Lung (tissue), 17 donors: ENCODE measurements at places on chromosomes 1 and 21. TPM values are rescaled to one million over a fixed set of nuclear protein-coding genes. Genes with fewer than 3 reads are reported as not detected.
A peak's percentile ranks its signal among the peaks of the same experiment; 100 is the strongest.

DNA sequence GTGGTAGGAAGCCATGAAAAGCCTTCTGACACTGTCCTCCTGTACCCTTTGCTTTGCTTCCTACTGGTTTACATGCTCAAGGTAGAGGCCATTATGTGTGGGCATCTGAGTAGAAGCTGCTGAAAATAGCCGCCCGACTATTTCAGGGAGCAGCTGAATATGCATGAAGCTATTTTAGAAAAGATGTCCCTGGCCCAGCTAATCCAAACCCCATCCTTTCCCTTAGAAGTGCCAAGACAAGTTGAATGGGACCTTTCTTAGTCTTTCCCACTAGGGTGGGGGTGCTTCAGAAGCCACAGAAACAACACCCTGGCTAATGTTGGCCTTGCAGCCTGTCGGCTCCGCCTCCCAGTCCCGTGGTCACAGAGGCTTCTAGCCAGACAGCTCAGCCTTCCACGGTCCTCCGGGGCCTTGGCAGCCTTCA is 205.1 kb upstream of the EDN2 start:
- peaks cover 4% of the 10 kb centered on the region for H3K4me1 ChIP-seq
- H3K27me3 ChIP-seq: no peaks in the 10 kb centered on the region
- no peak overlapping the region for H3K27ac ChIP-seq
- H3K4me3 ChIP-seq: no peak overlapping the region
- no peaks in the 10 kb centered on the region for H3K36me3 ChIP-seq

DNA sequence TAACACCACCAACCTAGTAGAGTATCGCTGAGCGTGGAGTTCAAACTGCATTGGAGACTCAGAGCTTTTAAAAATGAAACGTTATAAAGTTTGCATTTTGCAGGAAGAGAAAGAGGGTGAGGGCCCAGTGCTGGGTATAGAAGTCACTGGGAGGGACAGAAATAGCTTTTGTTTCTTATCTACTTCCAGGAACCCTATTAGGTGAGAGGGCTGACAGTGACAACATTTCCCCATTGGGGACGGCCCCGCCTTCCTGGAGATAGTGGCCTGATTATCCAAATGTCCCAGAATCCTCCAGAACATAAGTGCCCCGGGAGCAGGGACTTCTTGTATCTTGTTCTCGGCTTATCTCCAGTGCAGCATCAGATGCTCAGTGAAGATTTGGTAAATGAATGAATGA is 574.9 kb downstream of the PTPRU start:
- no peaks in the 10 kb centered on the region for H3K27me3 ChIP-seq
- H3K27ac ChIP-seq: no peak overlapping the region
- H3K4me3 ChIP-seq: no peak overlapping the region
- DNase-seq: no peak

DNA sequence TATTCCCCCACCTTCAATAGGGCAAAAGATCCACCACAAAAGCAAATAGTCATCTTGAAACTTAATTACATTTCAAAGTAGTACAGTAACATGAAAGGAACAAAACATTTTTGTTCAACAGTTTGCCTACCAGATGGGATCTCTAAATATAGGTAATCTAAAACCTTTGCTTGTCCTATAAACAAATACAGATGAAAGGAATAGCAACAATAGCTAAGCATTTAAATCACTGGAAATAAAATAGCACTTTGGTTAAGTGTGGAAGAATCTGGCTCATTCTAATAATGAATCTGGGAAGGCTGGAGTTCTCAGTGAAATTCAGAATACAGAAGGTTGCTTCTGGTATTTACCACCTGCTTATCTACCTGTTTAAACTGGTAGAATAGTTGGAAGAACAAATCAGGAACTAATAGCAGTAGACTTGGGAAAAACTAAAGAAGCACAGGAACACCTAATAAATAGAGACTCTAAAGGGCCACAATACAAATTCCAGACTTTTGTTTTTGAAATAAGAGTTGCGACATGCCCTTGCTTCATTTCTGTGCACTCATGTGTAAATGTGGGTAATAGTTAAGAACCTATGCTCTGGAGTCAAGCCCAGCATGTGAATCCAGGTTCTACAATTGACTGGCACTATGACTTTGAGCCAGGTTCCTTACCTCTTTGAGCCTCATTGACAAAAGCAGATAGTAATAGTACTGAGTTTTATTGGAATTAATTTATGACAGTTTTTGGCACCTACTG is 2.3 kb upstream of the LYPLAL1 start:
- H3K27me3 ChIP-seq: no peaks in the 10 kb centered on the region
- no peak overlapping the region for H3K27ac ChIP-seq
- no peaks in the 10 kb centered on the region for H3K36me3 ChIP-seq
- no peak overlapping the region for H3K4me3 ChIP-seq
- DNase-seq: peak; percentile 46
- H3K4me1 ChIP-seq: peaks cover 30% of the 10 kb centered on the region

- no peak overlapping the region for H3K4me3 ChIP-seq
- H3K4me1 ChIP-seq: no peaks in the 10 kb centered on the region
- H3K27me3 ChIP-seq: no peaks in the 10 kb centered on the region
- H3K36me3 ChIP-seq: no peaks in the 10 kb centered on the region
- DNase-seq: no peak
These were observed 23.3 kb upstream of the S100A7 start for GRCh38 chr1:153483776-153484175.

DNA sequence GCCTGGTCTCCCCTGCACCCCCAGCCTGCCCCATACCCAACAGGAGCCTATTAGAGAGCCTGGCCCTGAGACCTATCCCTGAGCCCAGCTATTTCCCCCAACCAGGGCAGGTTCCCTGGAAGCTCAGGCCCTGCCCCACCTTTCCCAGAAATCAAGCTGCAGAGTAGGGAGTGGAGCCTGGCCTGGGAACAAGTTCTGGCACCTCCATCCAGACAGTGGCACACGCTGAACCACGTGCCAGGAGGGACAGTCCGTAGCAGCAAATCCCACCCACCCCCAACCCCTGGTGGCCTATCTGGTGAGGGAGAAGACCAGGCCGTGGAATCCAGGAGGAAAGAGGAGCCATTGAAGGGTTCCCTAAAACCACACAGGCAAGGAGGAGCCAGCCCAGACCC is 22.6 kb downstream of the TNNT2 start:
- H3K4me1 ChIP-seq: peaks cover 8% of the 10 kb centered on the region
- H3K4me3 ChIP-seq: no peak overlapping the region
- DNase-seq: no peak
- no peaks in the 10 kb centered on the region for H3K36me3 ChIP-seq
- no peaks in the 10 kb centered on the region for H3K27me3 ChIP-seq
- H3K27ac ChIP-seq: no peak overlapping the region

The ZNF593OS gene
- total RNA-seq: not detected

DNA sequence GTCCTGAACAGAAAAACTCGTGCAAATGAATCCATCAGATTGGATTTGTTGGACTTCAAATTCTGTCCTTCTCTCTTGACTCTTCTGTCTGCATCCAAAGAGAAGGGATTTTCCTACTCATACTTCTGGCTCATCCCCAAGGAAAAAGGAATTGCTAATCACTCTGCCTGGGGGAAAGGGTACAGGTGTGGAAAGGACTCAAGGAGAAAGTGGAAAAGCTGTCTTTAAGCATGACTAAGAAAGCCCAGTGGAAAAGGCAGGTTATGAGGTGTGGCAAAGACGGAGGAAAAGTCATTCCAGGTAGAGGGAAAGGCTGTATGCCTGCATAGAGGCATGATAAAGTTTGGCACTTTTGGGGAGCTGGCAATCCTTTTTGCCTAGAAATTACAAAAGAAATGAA is 43.4 kb downstream of the PTGS2 start:
- DNase-seq: no peak
- no peaks in the 10 kb centered on the region for H3K4me1 ChIP-seq
- no peaks in the 10 kb centered on the region for H3K27me3 ChIP-seq
- no peak overlapping the region for H3K4me3 ChIP-seq

DNA sequence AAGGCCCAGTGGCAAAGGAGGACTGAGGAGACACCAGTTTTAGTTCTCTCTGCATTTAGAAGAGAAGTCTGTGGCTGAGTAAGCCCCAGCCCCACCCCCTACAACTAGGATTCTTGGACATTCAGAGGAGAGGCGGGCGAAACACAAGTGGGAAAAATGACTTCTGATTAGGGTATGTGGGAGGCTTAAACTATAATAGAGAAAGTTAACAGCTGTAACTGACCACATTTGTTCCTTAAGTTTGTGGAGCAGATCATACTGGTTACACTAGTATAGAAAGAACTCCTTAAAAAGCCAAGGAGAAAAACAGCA is 11.2 kb upstream of the TRIM33 start:
- no peaks in the 10 kb centered on the region for H3K36me3 ChIP-seq
- no peak overlapping the region for H3K4me3 ChIP-seq
- DNase-seq: no peak
- no peaks in the 10 kb centered on the region for H3K4me1 ChIP-seq
- H3K27ac ChIP-seq: no peak overlapping the region
- no peaks in the 10 kb centered on the region for H3K27me3 ChIP-seq

GRCh38 chr1:164557270-164557669 is 1.7 kb upstream of the PBX1 start:
- H3K4me3 ChIP-seq: no peak overlapping the region
- no peaks in the 10 kb centered on the region for H3K36me3 ChIP-seq
- H3K27me3 ChIP-seq: no peaks in the 10 kb centered on the region
- H3K27ac ChIP-seq: no peak overlapping the region

DNA sequence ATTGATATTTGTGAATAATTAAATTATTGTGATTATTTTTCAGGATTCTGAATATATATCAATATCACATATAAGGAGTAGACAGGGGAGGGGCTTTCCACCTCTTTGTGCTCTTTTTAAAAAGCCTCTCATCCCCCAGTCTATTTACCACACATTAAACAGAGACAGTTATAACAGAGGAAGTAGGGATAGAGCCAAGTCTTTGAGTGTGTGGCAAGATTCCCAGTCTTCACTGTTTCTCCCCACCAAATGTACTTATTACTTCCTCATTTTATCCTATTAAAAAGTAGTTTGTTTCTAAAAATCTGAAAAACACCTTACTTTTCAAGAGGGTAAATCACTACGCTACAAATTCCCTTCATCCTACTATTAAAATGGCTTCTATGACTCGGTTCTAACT is 46.7 kb downstream of the EPS15 start:
- peak; percentile 50 for DNase-seq
- peaks cover 4% of the 10 kb centered on the region for H3K36me3 ChIP-seq
- H3K4me1 ChIP-seq: peaks cover 7% of the 10 kb centered on the region
- H3K4me3 ChIP-seq: no peak overlapping the region
- H3K27ac ChIP-seq: no peak overlapping the region

The MCOLN3 gene
- total RNA-seq: 0.68 TPM
